ENCODE measurements at places on chromosomes 3 and 15. TPM values are rescaled to one million over a fixed set of nuclear protein-coding genes. Genes with fewer than 3 reads are reported as not detected.

- H3K27ac ChIP-seq = no peak overlapping the region
- peaks cover 5% of the 10 kb centered on the region for H3K36me3 ChIP-seq
- H3K4me3 ChIP-seq = no peak overlapping the region
These were observed 121.3 kb upstream of the TBL1XR1 start for GRCh38 chr3:177318559-177318958.

- peaks cover 4% of the 10 kb centered on the region for H3K4me1 ChIP-seq
- DNase-seq = no peak
- no peak overlapping the region for H3K4me3 ChIP-seq
- H3K27ac ChIP-seq = no peak overlapping the region
- H3K36me3 ChIP-seq = no peaks in the 10 kb centered on the region
These were observed 166.4 kb downstream of the ATG7 start for GRCh38 chr3:11438646-11439045.

GRCh38 chr15:91065505-91065904 lies 34.6 kb upstream of the SV2B start:
- no peak overlapping the region for H3K4me3 ChIP-seq
- H3K27ac ChIP-seq = no peak overlapping the region

The MAP6D1 gene
- total RNA-seq = 0.83 TPM

The SLC6A20 gene
- not detected for total RNA-seq

- H3K4me1 ChIP-seq = no peaks in the 10 kb centered on the region
- H3K27ac ChIP-seq = no peak overlapping the region
- H3K36me3 ChIP-seq = no peaks in the 10 kb centered on the region
- H3K27me3 ChIP-seq = peaks cover 33% of the 10 kb centered on the region
- DNase-seq = no peak
- H3K4me3 ChIP-seq = no peak overlapping the region
These were observed 31.4 kb upstream of the CACNA2D2 start for GRCh38 chr3:50534681-50535330.

DNA sequence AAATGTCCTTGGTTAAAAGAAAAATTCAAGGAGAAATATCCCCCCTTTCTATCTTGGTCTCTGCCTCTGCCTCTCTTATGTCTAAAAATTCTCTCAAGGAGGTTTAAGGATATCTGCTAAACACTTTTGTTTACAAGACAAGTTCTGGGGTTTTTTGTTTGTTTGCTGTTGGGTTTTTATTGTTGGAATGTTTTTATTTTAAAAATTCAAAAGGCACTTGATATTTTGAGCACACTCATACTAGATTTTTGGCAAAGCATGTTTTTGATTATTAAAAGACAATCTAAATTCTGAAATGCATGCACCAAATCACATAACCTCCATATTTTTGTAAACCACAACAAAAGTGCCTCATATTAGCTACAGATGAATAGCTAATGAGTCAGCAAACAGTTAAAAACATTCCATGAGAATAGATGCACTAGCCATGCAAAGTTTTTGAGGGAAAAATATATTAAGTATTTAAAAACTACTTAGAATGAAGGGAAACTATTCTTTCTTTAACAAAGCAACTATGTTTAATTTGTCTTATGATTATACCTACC lies 84.6 kb downstream of the ZBTB20 start:
- H3K4me1 ChIP-seq = no peaks in the 10 kb centered on the region
- no peak overlapping the region for H3K27ac ChIP-seq
- no peak overlapping the region for H3K4me3 ChIP-seq
- H3K36me3 ChIP-seq = peaks cover 6% of the 10 kb centered on the region

DNA sequence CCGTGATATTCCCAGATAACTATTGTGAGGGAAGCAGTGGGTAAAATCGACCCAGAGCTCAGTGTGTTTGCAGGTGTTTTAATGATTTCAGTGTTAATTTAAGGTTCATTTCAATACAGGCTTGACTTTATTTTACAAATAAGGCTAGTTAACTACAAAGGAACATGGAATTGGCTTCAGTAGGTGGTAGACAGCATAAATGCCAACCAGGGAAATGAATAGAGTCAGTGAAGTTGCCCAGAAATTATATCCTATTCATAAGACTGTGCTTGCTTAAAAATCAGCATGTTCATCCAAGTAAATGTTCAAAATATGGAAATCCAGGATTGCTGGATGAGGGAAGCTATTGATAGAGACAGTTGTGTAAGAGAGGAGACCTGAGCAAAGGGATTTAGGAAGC lies 66.1 kb downstream of the LARS2 start:
- no peak overlapping the region for H3K4me3 ChIP-seq
- no peaks in the 10 kb centered on the region for H3K4me1 ChIP-seq
- H3K27me3 ChIP-seq = no peaks in the 10 kb centered on the region
- peaks cover 32% of the 10 kb centered on the region for H3K36me3 ChIP-seq

DNA sequence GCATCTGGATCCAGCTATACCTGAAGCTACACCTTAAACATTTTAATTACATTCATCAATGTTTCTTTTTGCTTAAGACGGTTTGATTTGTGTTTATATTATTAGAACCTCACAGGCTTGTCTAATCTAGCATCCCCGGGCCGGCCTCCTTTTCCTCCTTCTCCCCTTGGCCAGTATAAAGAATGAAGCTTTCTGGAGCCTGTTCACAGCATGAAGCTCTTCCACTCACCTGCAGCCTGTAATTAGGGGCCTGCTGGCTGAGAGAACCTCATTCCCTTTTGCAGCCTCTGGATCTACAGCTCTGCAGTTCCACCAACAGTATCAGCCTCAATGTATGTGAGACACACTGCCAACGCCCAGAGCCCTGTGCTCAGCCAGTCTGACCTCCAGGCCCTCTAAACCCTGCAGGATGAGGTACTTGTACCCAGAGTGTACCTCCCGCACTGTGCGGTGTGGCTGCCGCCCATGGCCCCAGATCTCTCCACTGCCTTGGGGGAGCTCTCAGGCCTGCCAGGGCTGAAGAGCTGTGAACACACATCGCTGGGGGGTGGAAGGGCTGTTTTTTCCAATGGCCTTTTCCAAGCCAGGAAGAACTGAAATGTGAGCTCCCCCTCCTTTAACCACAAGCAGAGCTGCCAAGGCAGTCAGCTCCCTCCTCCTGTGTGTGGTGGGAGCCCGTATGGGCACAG lies 114.7 kb upstream of the ALDH1A3 start:
- H3K4me1 ChIP-seq = no peaks in the 10 kb centered on the region
- no peak overlapping the region for H3K27ac ChIP-seq
- H3K4me3 ChIP-seq = no peak overlapping the region
- no peak for DNase-seq
- no peaks in the 10 kb centered on the region for H3K36me3 ChIP-seq

The MEIS2 gene
- not detected for total RNA-seq

DNA sequence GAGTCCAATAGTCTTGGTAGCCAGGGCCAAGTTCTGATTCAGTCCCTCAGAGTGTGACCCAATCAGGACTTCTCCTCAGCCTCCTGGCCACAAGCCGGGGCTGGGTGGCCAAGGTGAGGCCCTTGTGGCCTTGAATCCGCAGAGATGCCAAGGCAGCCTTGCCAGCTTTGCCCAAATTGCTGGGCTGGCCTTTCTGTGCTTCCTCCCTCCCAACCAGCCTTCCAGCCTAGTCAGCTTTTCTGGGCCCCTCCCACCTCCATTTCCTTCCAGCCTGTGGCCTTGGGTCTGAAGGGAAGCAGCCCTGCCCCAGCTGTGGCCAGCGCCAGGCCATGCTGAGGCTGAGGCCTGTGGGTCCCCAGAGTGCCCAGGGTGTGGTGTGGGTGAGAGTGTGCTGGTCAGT lies 34.3 kb upstream of the ANKDD1A start:
- H3K27ac ChIP-seq = peak overlapping the region; percentile 66
- H3K36me3 ChIP-seq = no peaks in the 10 kb centered on the region
- peak; percentile 17 for DNase-seq
- no peaks in the 10 kb centered on the region for H3K27me3 ChIP-seq
- no peak overlapping the region for H3K4me3 ChIP-seq

GRCh38 chr3:110165370-110165743 lies 828.0 kb upstream of the DPPA4 start:
- no peak overlapping the region for H3K27ac ChIP-seq
- no peaks in the 10 kb centered on the region for H3K4me1 ChIP-seq
- H3K27me3 ChIP-seq = no peaks in the 10 kb centered on the region

GRCh38 chr3:70905491-70905890 lies 593.1 kb upstream of the MDFIC2 start:
- no peak for DNase-seq
- H3K27me3 ChIP-seq = peaks cover 5% of the 10 kb centered on the region
- H3K4me1 ChIP-seq = no peaks in the 10 kb centered on the region
- no peaks in the 10 kb centered on the region for H3K36me3 ChIP-seq
- no peak overlapping the region for H3K4me3 ChIP-seq

- H3K36me3 ChIP-seq = no peaks in the 10 kb centered on the region
- DNase-seq = no peak
- no peak overlapping the region for H3K4me3 ChIP-seq
- H3K27me3 ChIP-seq = no peaks in the 10 kb centered on the region
These were observed 43.4 kb downstream of the ST3GAL6 start for GRCh38 chr3:98806521-98806920.

The MESP2 gene
- total RNA-seq = not detected

- no peak overlapping the region for H3K4me3 ChIP-seq
- DNase-seq = no peak
- no peaks in the 10 kb centered on the region for H3K36me3 ChIP-seq
These were observed 202.3 kb upstream of the STAC start for GRCh38 chr3:36178018-36178417.

The CHRD gene
- not detected for total RNA-seq

DNA sequence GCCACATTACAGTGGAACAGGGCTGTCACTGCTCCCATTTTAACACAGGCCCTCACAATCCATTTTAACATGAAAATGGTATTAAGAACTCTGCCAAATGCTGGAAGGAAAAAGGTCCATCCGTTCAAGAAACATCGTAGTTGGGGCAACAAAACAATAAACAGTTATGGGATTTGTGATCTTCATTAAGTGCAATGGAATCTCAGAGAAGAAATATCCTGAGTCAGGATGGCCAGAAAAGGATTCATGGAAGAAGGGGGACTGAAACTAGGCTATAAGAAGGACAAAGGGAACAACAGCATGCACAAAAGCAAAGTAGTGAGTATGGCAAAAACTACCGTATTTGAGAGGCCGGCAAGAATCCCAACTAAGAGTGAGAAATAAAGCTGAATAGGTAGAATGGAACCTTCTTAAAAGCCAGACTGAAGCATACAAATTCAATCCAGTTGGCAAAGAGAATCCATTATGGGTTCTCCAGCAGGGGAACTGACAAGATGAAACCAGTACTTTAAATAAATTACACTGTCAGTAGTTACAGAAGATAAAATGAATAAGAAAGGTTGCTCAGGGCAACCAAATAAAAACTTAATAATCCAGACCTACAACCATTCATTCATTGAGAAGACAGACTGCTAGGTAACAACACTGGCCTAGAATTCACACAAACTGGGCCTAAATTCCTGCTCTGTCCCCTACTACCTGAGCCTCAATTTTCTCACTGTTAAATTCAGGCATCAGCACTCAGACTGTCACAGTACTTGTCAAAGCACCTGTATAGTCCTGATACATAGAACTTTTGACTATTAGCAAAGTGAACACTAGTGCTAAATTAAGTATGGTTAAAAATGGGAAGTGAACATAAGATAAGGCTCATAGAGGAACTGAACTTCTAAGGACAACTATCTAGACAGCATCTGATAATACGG lies 6.3 kb downstream of the TBL1XR1 start:
- H3K36me3 ChIP-seq = peaks cover 40% of the 10 kb centered on the region
- H3K4me1 ChIP-seq = peaks cover 57% of the 10 kb centered on the region
- peak overlapping the region; percentile 9 for H3K27ac ChIP-seq
- no peak overlapping the region for H3K4me3 ChIP-seq
